ENCODE measurements at places on chromosomes 6 and 20.

DNA sequence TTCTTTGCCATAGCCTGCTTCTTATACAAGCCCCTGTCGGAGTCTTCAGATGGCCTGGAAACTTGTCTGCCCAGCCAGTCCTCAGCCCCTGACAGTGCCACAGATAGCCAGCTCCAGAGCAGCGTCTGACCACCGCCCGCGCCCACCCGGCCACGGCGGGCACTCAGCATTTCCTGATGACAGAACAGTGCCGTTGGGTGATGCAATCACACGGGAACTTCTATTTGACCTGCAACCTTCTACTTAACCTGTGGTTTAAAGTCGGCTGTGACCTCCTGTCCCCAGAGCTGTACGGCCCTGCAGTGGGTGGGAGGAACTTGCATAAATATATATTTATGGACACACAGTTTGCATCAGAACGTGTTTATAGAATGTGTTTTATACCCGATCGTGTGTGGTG lies 29.5 kb downstream of the SLCO4A1 start:
- DNase-seq = no peak

GRCh38 chr6:116561377-116562018 lies 7.9 kb downstream of the CALHM4 start:
- DNase-seq = peak; percentile 78

DNA sequence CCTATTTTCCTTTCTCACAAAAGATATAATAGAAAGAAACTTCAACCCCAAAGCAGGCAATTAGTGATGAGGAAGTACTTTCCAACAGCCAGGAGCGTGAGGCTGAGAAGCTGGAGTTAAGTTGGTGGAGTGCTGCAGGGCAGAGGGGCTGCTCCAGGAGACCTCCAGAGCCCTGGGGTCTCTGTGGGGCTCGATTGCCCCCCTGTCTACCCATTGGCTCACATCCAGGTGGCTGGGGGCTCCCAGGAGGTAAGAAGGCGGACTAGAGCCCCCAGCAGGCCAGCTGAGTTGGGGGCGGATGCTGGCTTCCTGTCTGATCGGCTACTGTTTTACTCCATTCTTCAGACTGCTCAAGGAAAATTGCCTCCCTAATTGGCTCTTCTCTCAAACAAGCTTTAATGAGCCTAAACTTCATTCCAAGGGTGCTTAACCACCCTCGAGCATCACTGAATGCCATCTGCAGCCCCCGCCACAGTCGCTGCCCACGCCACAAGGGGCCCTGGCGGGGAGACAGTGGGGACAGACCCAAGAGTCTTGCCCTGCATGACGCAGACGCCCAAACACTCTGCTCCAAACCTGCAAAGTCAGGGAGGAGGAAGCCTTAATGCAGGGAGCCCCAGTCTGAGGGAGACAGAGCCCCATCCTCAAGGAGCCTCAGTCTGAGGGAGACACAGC lies 78.6 kb downstream of the MDGA1 start:
- no peak for DNase-seq

DNA sequence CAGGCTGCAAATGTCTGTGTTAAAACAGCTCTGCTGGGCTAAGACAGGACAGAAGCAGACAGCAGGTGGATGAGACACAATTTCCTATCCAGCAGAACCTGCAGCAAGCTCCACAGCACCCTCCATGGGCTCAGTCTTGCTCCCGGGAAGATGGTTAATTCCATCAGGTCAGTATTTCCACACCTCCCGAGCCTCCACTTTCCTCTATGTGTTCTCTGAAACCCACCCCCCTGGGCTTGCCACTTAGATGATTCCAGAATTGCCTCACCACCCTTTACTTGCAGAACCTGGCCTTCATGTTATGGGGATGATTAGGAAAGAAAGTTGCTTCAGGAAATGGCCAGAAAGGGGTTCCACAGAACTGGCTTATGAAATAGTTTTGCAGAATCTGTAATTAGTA lies 43.8 kb downstream of the ERMARD start:
- no peak for DNase-seq

- DNase-seq = no peak
Observed at GRCh38 chr20:32909896-32910571, 51.3 kb downstream of the EFCAB8 start.

- peak; percentile 73 for DNase-seq
Observed at GRCh38 chr6:116287689-116288282, 8.1 kb upstream of the TSPYL1 start.

- no peak for DNase-seq
Observed at GRCh38 chr6:136975089-136975715, 53.1 kb downstream of the SLC35D3 start.

GRCh38 chr6:72916298-72916697 lies 294.4 kb downstream of the KCNQ5 start:
- DNase-seq = no peak

- DNase-seq = peak; percentile 84
Observed at GRCh38 chr6:136608991-136609390, 58.8 kb upstream of the MAP7 start.

Data from fibroblast of mammary gland (primary cell).